Regular cardiac myocyte (primary cell): ENCODE measurements at places on chromosomes 12 and 14. TPM values are rescaled to one million over a fixed set of nuclear protein-coding genes. Genes with fewer than 3 reads are reported as not detected.

Gene GPR84
- not detected in 2 replicates for total RNA-seq

Gene ACACB
- 2.3 and 3.9 TPM in 2 replicates for total RNA-seq

Gene C12orf60
- 0.28 and 1.5 TPM in 2 replicates for total RNA-seq

Gene DLK1
- total RNA-seq, result not detected in 2 replicates

Gene VASH1
- 2.7 and 3.9 TPM in 2 replicates for total RNA-seq
